ENCODE measurements at places on chromosomes 16 and 17. TPM values are rescaled to one million over a fixed set of nuclear protein-coding genes. Genes with fewer than 3 reads are reported as not detected.

Gene TENT4B
- 1.4 TPM for polyA plus RNA-seq

Gene CDH8
- not detected for polyA plus RNA-seq

Gene EVI2A
- 138 TPM for polyA plus RNA-seq

DNA sequence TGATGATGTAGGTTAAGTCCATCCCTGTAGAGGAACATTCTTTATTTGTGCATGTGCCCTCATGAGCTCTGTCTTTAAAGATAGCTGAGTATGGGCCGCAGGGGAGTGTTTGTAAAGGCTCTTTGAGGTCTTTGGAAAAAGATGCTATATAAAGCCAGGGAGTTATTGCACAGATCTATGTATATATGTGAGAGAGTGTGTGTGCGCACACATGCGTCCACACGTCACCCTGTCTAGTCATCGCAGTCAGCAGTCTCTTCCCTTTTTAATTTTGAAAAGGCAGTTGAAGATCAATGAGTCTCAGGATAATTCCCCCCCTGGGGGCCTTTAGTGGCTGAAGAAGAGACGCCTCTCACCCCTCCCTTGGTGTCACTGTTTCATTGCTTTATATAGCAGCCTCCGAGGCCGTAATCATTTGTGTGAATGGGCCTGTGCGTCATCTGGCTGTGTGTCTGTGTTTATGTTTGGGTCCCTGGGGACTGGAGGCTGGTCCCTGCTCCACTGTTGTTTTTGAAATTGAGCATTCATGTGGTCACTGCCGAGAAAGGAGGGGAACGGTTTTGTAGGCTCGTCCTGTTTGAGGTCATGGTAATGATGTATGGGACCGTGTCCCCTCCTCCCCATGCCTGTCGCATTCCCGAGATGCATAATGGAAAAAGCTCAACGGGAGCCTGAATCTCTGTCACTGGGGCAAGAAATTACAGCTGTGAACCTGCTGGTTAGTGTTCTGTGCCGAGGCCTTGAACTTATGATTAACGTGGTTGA lies 143.9 kb downstream of the SNX29 start:
- DNase-seq: no peak
- H3K4me3 ChIP-seq: no peak overlapping the region
- H3K27me3 ChIP-seq: no peaks in the 10 kb centered on the region

GRCh38 chr17:8859027-8859803 lies 8.3 kb downstream of the PIK3R6 start:
- H3K4me1 ChIP-seq: peaks cover 59% of the 10 kb centered on the region
- H3K4me3 ChIP-seq: no peak overlapping the region
- H3K27ac ChIP-seq: peak overlapping the region; percentile 71
- H3K36me3 ChIP-seq: peaks cover 9% of the 10 kb centered on the region
- DNase-seq: peak; percentile 37

All from CD14-positive monocyte (primary cell).